ENCODE measurements at places on chromosomes 1 and 21.

DNA sequence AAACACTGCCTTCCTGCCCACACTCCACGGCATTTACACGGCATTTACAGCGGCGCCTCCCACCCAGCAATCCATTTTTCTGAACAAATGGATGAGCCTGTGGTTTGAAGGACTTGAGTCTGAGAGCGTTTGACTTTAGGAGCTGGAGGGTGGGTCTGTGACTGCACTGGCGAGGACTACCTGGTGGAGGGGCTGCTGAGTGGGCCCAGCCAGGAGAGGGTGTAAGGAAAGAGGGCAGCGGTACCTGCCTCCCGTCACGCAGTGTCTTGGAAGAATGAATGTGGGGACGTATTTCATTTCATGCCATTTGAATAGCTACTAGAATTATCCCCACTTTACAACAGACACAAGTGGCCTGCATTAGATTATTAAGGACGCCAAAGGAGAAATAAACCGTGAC, 62.9 kb downstream of the B3GALT5 start:
- no peaks in the 10 kb centered on the region for H3K27me3 ChIP-seq
- no peaks in the 10 kb centered on the region for H3K4me1 ChIP-seq
- H3K27ac ChIP-seq, result no peak overlapping the region
- no peak for DNase-seq

DNA sequence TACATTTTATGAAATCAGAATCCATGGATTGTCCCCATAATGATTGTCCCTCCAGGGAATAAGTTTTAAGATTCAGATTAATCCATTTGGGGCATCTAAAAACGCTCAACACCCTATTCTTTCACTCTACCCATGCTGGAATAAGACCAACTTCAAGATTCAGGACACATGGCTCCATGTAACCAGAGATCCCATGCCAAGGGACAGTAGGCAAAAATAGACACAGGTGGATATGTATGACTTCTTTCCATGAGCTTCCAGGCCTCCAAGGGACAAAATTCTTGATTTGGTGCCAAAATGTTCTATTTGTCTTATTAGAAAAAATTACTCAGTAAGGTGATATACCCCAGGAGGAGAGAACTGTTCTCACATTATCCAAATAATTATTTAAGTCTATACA, 178.8 kb downstream of the NRIP1 start:
- H3K36me3 ChIP-seq, result no peaks in the 10 kb centered on the region
- no peak overlapping the region for H3K27ac ChIP-seq
- no peak for DNase-seq
- H3K4me1 ChIP-seq, result no peaks in the 10 kb centered on the region

GRCh38 chr1:20981915-20982314, 194.8 kb downstream of the EIF4G3 start:
- no peak for DNase-seq
- no peak overlapping the region for H3K4me3 ChIP-seq
- peaks cover 4% of the 10 kb centered on the region for H3K36me3 ChIP-seq
- H3K27ac ChIP-seq, result no peak overlapping the region
- no peaks in the 10 kb centered on the region for H3K4me1 ChIP-seq

GRCh38 chr1:3774276-3774945, 1.9 kb downstream of the SMIM1 start:
- H3K4me1 ChIP-seq, result peaks cover 3% of the 10 kb centered on the region
- no peaks in the 10 kb centered on the region for H3K27me3 ChIP-seq
- H3K4me3 ChIP-seq, result no peak overlapping the region
- DNase-seq, result no peak
- no peak overlapping the region for H3K27ac ChIP-seq
- H3K36me3 ChIP-seq, result peaks cover 4% of the 10 kb centered on the region

DNA sequence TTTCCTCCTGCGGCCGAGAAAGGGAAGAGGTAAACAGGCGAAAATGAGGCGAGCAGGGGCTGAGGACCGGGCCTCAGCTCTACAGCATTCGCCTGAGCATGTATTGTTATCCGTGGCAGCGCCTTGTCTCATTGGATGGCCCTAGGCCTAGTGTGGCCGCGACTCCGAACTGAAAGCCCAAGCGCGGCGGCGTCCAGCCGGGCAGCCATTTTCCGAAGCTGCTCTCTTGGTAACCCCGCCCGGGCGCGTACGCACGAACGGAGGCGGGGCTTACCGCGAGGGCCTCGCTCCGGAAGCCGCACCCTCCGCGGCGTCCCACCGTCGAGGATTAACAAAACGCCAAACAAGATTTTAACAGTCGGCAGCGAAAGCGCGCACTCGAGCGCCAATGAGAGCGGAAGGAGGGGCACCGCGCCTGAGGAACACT, 797 bp upstream of the USP1 start:
- H3K36me3 ChIP-seq, result peaks cover 29% of the 10 kb centered on the region
- peak overlapping the region; percentile 98 for H3K27ac ChIP-seq
- peak; percentile 98 for DNase-seq
- peak overlapping the region; percentile 91 for H3K4me3 ChIP-seq

DNA sequence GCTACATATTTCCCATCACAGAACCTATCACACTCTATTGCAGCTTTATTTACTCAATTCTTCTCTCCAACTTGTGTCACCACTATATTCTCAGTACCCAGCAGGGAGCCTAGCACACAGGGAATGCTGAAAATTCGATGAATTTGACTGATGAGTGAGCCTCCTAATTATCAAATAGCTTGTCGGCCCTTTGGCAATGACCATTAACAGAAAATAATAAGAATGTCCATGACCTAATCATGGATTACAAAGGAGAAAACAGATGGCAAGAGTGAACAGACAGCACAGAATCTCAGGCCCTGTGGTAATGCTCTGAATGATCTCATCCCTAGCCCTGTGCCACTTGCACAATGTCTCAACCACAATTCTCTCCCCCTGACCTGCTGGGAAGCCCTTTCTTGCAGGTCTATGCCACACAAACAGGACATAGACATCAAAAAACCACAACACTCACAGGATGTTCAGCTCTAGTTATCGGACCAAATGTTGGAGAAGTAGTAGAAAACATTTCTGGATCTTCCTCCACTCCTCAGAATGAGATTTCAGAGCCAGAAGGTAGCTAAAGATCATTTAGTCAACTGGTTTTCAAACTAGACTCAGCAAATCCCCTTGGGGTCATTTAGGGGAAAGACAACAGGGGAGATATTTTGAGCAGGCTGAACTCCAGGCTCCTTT, 68.4 kb downstream of the LUZP1 start:
- H3K27me3 ChIP-seq, result no peaks in the 10 kb centered on the region
- peak overlapping the region; percentile 23 for H3K27ac ChIP-seq
- peaks cover 2% of the 10 kb centered on the region for H3K36me3 ChIP-seq
- H3K4me1 ChIP-seq, result peaks cover 56% of the 10 kb centered on the region

GRCh38 chr21:45302082-45303061, 14.7 kb upstream of the POFUT2 start:
- no peak overlapping the region for H3K27ac ChIP-seq
- no peaks in the 10 kb centered on the region for H3K36me3 ChIP-seq
- no peak overlapping the region for H3K4me3 ChIP-seq
- H3K4me1 ChIP-seq, result peaks cover 7% of the 10 kb centered on the region

- no peak overlapping the region for H3K4me3 ChIP-seq
- H3K27me3 ChIP-seq, result peaks cover 12% of the 10 kb centered on the region
- no peak for DNase-seq
- H3K4me1 ChIP-seq, result no peaks in the 10 kb centered on the region
- no peak overlapping the region for H3K27ac ChIP-seq
These were observed 67.2 kb downstream of the TTLL7 start for GRCh38 chr1:83931658-83932253.

DNA sequence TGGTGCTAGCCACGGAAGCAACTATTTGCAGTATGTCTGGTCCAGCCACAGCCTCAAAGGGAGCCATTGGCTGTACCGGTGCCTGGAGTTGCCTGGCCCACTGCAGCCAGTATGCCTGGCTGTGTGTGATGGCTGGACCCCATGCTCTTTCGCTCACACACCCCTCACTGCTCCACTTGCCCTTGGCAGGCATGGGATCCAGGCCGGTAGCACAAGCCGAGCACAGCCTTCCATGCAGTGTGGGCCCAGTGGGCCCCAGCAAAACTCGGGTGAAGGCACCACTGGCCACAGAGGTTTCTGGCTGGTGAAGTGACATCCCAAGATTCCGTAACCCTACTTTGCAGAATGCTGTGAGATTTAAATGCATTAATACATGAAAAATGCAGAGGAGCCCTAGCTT, 665.8 kb downstream of the PLPP3 start:
- H3K27me3 ChIP-seq, result no peaks in the 10 kb centered on the region
- no peak overlapping the region for H3K27ac ChIP-seq
- DNase-seq, result no peak
- no peaks in the 10 kb centered on the region for H3K36me3 ChIP-seq

DNA sequence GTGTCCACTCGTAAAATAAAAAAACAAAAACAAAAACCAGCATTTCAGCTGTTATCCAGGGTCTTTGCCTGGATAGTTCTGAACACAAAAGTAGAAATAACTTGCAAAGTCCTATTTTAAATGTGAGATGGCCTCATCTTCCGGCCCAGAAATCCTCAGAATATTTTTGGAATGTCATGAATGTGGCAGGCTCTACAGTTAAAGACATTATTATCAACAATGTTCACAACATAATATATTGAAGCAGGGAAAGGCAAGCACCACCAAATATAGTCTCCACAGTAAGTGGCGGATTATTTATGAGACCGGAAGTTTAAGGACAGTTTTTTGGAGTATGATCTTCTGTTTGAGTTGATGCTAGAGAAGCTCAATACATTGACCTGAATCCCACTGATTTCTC, 1.2 kb upstream of the C1orf198 start:
- peak overlapping the region; percentile 46 for H3K4me3 ChIP-seq
- peaks cover 35% of the 10 kb centered on the region for H3K27me3 ChIP-seq
- no peak for DNase-seq
- H3K27ac ChIP-seq, result no peak overlapping the region

Measured in activated CD4-positive, alpha-beta memory T cell treated with anti-CD3 and anti-CD28 coated beads, Interleukin-2, amount 10 ng/mL, durations not matched to agents 7 days and 5 days (primary cell).